Activated T-helper 2 cell treated with anti-CD3 and anti-CD28 coated beads, Interferon-gamma antibody, Interleukin-2, Interleukin-4, amounts not matched to agents 10 μg/mL and 5 μg/mL and 100 μg/mL, durations not matched to agents 14 hours and 24 hours and 36 hours (primary cell): ENCODE measurements at places on chromosomes 2 and 18. TPM values are rescaled to one million over a fixed set of nuclear protein-coding genes. Genes with fewer than 3 reads are reported as not detected.

The FRZB gene
- total RNA-seq, result not detected in 2 replicates

DNA sequence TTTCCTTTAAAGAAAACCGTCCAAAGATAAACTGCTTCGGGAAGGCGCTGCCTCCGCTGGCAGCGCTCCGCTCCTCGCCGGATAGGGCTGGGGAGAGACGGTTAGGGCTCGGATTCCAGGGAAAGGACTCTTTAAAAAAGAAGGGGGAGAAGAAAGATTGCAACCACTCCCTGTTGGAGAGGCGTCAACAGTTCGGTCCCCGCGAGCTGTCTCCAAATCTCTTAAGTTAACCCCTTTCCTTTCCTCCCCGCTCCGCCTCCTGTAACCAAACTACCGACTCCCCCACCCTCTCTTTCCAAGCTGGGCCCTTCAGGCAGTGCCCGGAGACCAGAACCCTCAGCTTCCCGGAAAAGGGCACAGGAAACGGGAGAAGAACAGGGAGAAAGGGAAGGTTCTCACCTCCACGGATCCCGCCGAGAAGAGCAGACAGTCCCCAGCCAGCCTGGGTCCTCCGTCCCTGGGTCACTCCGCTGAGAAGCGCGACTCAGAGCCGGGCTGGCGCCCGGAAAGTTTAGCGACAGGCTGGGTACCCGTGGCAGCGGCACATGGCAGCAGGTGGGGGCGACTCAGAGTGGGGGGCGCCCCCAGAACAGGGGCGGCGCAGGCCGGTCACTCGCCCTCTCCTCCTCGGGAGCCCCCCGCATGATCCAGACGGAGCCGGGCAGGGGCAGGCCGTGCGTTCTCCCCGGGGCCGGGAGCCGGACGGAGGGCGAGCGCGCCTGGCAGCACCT, 675 bp downstream of the FZD5 start:
- DNase-seq, result no peak

- DNase-seq, result no peak
Measured at GRCh38 chr2:160169988-160170387, 30.1 kb downstream of the ITGB6 start.

- no peak for DNase-seq
Measured at GRCh38 chr2:67135208-67135607, 261.9 kb upstream of the ETAA1 start.

GRCh38 chr2:199309973-199310372, 147.8 kb downstream of the SATB2 start:
- no peak for DNase-seq

DNA sequence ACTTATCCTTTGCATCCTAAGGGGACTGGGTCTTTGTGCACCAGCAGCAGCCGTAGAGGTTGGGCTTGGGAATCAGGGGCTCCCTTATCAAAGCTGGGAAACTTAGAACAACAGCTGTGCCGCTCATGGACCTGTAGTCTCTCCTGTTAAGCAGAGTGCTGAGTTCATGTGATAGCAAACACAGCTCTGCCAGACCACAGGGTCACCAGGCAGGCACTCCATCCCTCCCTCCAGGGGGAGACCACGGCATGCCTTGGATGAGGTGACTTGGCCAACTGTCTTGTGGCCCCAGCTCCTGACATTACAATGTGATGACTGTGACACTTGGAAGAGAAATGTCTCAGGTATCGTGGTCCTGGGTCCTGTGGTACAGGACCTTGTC, 60.0 kb downstream of the DGKD start:
- DNase-seq, result no peak

DNA sequence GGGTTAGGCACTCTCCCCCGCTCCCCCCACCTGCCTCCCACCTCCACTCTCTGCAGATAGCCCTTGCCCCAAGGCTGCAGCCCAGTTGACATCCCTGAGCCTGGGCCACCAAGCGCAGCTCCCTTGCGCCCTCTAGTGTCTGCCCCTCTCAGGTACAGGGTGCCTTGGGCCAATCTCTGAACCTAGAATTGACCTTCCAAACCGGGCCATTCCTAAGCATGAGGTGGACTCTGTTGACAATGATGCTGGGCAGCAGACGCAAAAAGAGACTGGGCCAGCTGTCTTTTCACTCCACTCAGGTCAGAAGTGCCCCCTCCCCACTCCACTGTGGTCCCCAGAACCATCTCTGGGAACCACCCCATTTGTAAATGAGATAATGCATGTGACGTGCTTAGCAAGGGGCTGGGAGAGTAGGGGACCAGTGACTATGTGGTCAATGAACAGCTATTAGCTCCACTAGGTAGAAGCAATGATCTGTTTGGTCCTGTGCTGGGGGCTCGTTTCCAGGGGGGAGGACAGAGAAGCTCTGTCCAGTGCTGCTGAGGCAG, 43.3 kb upstream of the PLB1 start:
- DNase-seq, result peak; percentile 65
